ENCODE measurements at places on chromosomes 11 and 22.

GRCh38 chr11:63560506-63561180, 2.5 kb downstream of the PLAAT2 start:
- no peak for DNase-seq

DNA sequence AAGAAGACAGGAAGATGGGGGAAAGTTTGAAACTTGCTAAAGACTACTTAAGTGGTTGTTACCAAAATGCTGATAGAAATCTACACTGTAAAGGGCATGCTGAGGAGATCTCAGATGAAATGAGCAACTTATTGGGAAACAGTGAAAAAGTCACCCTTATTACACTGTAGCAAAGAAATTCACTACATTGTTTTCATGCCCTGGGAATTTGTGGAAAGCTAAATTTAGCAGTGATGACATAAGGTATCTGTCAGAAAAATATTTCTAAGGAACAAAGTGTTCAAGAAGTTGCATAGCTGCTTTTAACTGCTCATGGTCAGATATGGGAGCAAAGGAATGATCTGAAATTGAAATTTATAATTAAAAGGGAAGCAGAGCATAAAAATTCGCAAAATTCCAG, 702.4 kb upstream of the LRRC4C start:
- peak; percentile 72 for DNase-seq

- no peak for DNase-seq
Measured at GRCh38 chr11:134920851-134921608, 509.0 kb upstream of the B3GAT1 start.

- DNase-seq: no peak
Measured at GRCh38 chr11:133898770-133899115, 53.4 kb upstream of the SPATA19 start.

DNA sequence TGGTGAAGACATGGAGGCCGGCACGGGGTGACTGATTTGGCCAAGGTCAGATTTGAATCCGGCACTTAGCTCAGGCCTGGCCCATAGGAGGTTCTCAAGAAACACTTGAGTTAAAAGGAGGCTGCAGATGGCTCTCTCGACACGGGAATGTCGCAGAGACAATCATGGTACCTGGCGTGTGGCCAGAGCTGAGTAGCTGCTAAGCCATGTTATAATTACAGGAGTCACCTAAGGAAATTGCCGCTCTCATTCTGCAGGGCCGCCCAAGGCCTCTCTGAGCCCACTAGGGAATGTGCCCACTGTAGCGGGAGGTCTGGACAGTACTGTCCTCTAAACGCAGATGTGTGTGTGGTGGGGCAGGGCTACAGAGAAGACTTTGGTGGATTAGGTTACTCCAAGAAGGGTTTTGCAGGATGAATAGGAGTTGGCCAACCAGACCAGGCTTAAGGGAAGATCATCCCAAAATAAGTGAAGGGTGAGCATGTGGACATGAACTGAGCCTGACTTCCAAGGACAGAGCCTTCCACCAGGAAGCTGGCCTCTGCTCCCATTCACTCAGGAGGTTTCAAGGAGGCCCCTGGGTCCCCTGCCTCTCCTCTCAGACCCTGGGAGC, 19.3 kb upstream of the PRR5 start:
- no peak for DNase-seq

All from fibroblast of skin of abdomen (primary cell).